ENCODE measurements at places on chromosomes 4 and X.

DNA sequence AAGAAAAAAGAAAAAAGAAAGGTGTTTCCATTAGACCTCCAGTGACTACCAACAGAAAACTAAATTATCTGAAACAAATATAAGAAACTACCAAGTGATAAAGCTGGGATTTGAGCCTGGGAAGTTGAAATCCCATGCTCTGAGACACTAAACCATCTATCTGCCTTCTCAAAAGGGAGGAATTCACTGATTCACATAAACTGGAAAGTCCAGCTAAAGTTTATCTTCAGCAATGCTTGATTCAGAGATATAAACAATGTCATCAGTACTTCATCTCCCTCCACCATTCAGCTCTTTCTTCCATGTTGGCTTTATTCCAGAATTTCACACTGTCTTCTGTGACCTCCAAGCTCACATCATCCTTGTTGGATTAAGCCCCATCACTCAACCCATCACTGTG lies 96.3 kb downstream of the IQCM start:
- no peak for DNase-seq

DNA sequence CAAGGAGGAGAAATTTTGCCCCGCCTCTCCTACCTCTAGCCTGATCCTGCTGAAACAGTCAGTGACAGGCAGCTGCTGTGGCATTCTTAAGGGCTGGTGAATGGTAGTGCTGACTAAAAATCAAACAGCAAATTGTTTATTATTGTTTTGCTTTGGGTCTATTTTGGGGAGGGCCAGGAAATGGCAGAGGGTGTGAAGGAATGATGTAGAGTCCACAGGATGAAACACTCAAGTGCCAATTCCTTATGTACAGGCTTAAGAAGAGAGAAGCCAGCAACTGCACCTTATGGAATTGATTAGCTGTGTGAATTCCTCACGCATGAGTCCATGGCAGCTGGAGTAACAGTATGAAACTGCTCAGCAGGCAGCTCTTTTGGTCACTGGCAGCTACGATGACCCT lies 39.7 kb downstream of the VEGFC start:
- DNase-seq: no peak

DNA sequence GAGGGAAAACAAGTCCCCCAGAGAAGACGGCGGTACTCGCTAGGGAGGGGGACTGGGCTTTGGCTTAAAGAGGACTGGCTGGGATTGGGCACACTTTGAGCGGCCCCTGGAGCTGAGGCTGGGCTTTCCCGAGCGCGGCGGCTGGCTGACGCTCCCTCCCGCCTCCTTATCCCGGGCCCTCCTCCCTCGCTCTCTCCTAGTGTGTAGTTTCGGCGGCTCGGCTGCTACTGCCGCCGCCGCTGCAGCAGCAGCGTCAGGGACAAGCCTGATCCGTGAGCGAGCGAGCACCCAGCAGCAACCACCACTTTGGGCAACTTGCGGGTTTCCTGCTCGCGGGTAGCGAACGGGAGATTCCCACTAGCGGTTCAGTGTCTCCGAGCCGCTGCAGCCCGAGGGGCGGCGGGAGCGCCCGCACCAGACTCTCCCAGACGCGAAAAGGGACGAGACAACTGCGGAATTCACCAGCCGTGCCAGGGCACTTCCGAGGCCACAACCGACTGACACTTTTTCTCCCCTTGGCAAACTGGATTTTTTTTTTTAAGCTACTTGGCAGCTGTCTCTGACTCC lies 632 bp upstream of the PCDH7 start:
- no peak for DNase-seq

- no peak for DNase-seq
These were observed 58.0 kb upstream of the H2AZ1 start for GRCh38 chr4:100008048-100008447.

- no peak for DNase-seq
These were observed 1.9 kb upstream of the HAUS3 start for GRCh38 chr4:2243681-2244380.

DNA sequence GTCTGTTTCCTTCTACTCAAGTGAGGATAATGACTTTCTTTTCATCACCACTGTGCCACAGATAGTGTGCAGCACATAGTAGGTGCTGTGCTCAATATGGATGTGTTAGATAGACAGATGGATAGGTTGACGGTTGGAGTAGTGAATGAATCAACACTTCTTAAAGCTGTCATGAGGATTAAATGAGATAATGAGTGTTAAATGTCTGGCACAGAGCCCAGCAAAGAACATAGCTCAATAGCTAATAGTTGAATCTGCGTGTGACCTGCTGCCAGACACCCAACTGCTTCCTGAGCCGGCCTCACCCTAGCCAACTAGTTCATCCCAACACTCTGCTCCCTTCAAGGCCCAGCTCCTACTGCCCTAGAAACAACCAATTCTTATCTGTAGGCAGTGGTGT lies 67.7 kb upstream of the PJA1 start:
- no peak for DNase-seq

- DNase-seq: no peak
These were observed 60.9 kb upstream of the SMAD1 start for GRCh38 chr4:145420595-145421214.

DNA sequence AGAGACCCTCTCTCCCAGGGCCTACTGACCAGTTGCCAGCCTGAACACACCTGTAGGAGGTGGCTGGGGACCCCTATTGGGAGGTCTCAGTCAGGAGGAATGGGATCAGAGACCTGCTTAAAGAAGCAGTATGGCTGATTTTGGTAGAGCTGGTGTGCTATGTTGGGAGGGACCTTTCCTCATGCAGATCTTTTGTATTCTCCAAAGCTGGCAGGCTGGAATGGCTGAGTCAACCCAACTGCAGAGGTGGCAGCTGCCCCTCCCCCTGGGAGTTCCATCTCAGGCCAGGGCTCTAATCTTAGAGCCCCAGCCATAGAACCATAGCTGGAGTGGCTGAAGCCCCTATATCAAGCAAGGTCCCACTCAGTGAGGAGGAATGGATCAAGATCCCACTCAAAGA lies 279.3 kb upstream of the BMP3 start:
- DNase-seq: no peak

GRCh38 chr4:10746371-10747171 lies 62.0 kb upstream of the CLNK start:
- DNase-seq: no peak

DNA sequence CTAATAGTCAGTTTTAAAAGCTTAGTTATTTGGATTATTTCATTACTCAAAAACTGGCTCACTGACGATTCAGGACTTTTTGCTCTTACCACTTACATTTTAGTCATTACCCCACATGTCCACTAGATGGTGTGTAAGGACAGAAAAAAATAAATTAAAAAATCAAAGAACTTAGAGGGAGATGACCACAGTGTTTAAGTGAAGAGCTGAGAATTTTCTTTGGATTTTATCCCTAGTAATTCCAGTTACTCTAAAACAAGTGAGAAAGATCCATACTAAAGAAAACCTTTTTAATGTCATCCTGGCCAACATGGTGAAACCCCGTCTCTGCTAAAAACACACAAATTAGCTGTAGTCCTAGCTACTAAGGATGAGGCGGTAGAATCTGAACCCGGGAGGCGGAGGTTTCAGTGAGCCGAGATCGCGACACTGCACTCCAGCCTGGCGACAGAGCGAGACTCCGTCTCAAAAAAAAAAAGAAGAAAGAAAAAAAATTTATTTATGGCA lies 26.4 kb upstream of the TMPRSS11B start:
- DNase-seq: no peak

DNA sequence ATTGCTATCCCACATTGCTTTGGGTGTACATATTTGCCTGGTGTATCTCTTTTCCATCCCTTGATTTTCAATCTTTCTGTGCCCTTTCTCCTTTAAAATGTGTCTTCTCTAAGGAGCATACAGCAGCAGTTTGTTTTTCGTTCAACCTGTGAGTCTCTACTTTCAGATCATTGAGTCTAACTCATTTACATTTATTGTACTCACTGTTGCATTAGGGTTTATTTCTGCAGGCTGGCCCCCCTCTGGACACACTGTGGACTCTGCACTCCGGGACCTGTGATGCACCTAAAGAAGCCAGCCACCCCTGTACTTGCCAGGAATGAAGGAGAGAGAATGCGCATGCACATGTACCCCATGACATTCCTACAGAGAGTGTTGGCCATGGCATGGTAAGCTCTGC lies 93.0 kb downstream of the FAM53A start:
- DNase-seq: no peak

- DNase-seq: no peak
These were observed 56.4 kb downstream of the RWDD4 start for GRCh38 chr4:183602557-183603027.

DNA sequence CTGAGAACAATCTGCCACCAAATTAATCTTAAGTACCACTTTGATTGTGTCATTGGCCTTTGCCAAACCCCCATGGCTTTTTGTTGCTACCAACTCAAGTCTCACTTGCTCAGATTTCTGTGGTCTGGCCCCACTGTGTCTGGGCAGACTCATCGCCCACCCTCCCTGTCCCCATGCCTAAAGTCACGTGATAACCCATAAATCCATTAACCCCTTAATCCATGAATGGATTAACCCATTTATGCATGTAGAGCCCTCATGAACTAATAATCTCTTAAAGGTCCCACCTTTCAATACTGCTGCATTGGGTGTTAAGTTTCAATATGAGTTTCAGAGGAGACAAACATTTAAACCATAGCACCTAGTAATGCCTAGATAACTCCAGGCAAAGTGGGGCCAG lies 78.5 kb upstream of the BLTP1 start:
- DNase-seq: no peak

DNA sequence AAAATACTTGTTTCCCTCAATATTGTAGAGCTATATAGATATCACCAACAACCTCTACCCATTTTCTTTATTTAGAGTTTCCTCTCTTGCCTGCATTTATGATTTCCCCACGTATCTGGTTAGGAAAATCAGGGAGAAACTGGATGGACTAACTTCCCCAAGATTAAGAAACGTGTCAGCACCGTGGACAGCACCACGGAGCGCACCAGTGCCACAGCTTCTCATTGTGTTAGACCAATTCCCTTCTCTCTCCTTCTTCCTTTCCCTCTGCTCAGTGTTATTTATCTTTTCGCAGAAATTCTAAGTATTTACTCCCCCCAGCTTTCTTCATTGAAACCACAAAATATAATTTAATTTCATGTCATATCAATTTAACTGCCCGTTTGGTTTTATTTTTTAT lies 568.6 kb upstream of the BOD1L1 start:
- DNase-seq: peak; percentile 16

GRCh38 chr4:129014566-129015509 lies 78.5 kb downstream of the SCLT1 start:
- DNase-seq: no peak

DNA sequence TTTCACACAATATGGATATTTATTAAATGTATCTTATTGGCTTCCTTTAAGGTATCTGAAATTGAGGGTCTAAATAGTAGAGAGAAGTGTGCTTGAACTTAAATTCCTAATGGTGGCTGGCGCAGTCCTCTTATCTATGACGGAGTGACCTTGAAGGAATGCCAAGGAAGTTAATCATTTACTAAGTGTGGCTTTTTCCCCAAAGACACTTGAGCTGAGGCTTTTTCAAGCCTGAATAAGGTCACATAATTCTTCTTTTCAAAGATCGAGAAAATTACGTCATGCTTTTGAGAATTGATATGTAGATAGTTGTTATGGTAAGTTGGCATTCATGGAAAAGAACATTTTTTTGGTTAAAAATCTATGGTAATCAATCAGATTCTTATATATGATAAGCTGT lies 11.7 kb upstream of the PRPS2 start:
- DNase-seq: no peak

DNA sequence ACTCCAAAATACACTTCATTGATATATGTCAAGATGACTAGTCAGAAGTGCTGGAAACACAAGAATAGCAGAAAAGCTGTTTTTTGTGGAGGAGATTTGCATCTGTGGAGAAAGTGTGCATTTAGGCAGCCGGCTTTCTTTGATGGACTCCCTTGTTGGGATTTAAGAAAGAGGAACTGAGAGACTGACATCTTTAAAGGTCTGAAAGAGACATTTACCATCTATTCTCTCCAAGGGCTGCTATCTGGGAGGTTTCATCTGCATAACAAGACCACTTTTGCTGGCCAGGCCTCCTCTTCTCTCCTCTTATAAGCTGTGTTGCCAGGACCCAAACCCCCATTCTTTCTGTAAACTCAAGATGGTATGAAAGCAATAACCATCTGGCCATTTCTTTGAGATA lies 1065.0 kb downstream of the NLGN4X start:
- DNase-seq: no peak

- no peak for DNase-seq
These were observed 48.9 kb downstream of the CXCL1 start for GRCh38 chr4:73918058-73918457.

- no peak for DNase-seq
These were observed 2.9 kb downstream of the ANTXR2 start for GRCh38 chr4:80069837-80070731.

DNA sequence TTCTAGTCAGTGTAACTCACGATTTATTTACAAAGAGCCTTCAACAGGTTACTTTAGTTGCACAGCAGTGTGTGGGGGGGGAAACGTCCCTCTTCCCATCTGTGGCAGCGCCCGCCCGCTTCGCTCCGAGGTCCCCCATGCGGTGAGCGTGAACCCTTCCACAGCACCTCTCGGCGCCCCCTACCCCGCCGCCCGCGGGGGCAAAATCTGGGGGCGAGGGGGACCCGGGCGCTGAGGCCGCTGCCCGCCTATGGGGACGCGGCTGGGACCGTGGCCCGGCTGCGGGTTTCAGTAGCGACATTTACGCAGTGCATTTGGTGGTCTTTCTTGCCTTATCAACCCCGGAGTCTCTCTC lies 6.4 kb downstream of the NKX6-1 start:
- DNase-seq: no peak

DNA sequence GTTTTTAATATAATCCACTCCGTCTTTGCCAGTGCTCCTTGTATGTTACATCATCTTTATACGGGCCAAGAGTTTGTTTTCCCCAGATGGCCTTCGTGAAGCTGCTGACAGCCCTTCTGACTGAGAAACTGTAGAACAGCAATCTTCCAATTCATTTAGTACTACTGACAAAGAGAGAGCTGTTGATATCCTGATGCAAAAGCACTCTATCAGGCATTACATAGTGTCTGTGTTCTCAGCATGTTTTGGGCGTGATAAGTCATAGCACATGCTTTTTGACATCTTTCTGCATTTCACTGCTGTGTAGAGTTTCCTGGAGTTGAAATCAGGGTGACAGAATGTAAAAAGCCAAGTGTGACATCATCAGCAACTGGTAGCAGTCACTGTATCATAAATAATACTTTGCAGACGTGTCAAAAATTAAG lies 746.3 kb upstream of the FAM241A start:
- no peak for DNase-seq

GRCh38 chr4:130296448-130296847 lies 1200.5 kb downstream of the C4orf33 start:
- DNase-seq: no peak

- DNase-seq: peak; percentile 55
These were observed 1.8 kb downstream of the FLNA start for GRCh38 chrX:154372612-154373022.

DNA sequence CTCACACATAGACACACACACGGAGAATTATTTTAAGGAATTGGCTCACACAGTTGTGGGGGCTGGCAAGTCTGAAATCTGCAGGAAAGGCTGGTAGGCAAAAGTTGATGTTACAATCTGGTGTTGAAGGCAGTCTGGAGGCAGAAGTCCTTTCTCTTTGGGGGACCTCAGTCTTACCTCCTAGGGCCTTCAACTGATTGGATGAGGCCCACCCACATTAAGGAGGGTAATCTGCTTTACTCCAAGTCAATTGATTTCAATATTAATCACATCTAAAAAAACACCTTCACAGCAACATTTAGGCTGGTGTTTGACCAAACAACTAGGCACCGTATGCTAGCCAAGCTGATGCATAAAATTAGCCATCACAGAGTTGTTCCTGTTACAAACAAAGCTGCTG lies 10.7 kb downstream of the MGST2 start:
- no peak for DNase-seq

- no peak for DNase-seq
These were observed 39.3 kb upstream of the WNK3 start for GRCh38 chrX:54397113-54397512.

GRCh38 chr4:180852738-180853137 lies 1390.5 kb upstream of the TENM3 start:
- DNase-seq: no peak

Measured in stimulated activated naive CD8-positive, alpha-beta T cell treated with anti-CD3 and anti-CD28 coated beads, Interleukin-15, Interleukin-2, amounts not matched to agents 100 U/mL and 50 U/mL, for 24 hours (primary cell).